Stimulated activated CD8-positive, alpha-beta memory T cell treated with anti-CD3 and anti-CD28 coated beads, Interleukin-7, amount 100 ng/mL, for 1 hour (primary cell): ENCODE measurements at places on chromosomes 1 and 21.

- no peak for DNase-seq
Measured at GRCh38 chr1:182656842-182657397, 27.5 kb downstream of the RGS8 start.

DNA sequence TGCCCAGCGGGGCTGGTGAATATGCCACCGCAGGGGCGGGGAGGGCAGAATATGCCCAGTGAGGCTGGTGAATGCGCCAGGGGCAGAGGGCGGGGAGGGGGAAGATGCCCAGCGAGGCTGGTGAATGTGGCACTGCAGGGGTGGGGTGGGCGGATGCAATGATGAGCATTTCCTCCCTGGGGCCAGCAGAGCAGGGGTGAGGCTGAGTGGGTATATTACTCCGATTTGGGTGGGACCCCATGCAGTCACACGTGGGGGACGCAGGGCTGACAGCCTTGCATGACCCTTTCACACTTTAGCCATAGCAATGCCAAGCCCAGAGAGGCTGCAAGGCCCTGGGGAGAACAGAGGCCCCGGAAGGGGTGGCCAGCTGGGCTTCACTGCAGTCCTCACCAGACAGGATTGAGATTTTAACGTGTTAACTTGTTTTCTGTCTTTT lies 9.3 kb upstream of the SLX9 start:
- DNase-seq, result no peak

GRCh38 chr1:222096883-222097282 lies 355.0 kb upstream of the DUSP10 start:
- no peak for DNase-seq

- DNase-seq, result no peak
Measured at GRCh38 chr1:48916130-48917069, 139.7 kb upstream of the BEND5 start.

- DNase-seq, result no peak
Measured at GRCh38 chr1:77940921-77941570, 37.8 kb downstream of the FUBP1 start.

- no peak for DNase-seq
Measured at GRCh38 chr1:76068953-76069561, 5.5 kb upstream of the ST6GALNAC3 start.

DNA sequence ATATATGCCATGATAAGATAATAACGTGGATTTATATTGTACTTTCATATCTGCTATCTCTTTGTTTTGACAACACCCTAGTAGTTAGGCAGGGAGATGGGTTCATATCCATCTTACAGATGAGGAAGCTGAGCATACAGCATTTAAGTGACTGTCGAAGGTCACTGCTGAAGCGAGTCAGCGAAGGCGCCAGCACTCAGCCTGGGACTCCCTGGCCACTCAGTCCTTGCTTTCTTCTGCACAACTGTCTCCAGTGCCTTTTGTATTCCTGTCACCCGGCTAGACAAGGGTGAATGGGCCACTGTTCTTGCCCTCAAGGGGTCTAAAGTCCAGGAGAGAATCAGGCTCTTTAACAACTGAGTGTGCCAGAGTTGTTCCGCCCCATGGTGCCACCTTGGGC lies 3.1 kb downstream of the ARHGEF10L start:
- DNase-seq, result no peak

GRCh38 chr1:81978945-81979344 lies 178.2 kb downstream of the ADGRL2 start:
- no peak for DNase-seq

DNA sequence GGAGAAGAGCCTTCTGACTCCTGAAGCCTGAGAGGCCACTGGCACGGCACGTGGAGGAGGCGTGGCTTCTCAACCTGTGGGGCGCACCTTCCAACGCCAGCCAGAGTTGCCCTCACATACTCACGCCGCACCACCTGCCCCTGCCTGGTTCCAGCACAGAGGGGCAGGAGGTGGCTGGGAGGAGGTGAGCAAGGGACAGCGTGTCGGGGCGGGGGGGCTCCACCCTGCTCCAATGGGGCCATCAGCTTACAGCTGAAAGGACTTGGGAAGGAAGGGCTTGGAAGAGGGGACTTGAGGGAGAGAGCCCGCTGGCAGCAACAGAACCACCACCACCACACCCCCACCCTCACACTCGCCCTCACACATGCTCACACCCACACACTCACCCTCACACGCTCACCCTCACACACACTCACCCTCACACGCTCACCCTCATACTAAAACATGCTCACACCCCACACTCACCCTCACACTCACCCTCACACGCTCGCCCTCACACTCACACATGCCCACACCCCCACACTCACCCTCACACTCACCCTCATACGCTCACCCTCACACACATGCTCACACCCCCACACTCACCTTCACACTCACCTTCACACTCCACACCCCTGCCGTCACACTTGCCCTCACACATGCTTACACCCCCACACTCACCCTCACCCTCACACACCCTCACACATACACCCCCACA lies 41.6 kb upstream of the EDN2 start:
- DNase-seq, result no peak

DNA sequence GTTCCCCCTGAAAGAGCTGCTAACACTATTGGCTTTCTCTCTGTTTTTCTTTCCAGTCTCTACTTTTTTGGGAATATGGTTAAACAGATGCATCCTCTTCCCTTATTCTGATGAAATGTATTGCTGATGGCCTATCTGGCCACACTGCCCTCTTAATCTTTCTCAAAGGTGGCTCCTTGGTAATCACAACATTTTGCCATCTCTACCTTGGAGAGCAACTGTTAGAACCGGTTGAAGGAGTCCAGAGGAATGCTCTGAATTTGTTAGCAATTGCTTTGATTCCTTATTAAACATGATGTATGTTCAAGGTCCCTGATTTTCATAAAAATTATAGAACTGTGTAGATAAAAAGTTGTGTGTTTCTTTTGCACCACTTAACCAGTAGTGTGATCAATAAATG lies 50.1 kb upstream of the ARID1A start:
- DNase-seq, result no peak

DNA sequence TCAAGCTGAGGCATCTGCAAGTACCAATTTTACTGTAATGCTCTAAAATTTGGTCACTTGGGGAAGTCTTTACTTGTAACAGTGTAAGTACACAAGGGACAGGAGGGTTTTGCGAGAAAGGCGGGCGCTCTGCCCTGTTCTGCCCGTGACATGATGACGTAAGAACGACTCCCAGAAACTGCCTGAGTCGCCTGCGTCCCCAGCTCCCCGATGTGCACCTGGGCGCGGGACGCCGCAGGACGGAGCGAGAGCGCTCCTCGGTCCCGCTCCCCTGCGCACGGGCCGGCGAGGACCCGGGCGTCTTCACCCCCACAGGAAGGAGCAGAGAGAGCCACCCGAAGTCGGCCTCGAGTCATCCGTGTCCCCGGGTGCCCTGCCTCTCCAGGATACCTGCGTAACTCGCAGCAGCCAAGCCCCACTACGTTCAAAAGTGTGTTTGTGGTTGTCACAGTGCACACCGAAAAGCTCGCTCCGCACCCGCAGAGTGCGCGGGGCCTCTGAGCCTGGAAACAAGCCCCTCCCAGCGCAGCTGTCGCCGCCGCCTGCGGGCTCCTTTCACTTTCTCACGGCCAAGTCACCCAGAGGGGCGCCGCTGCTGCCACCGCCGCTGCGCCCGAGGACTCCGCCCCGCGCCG lies 3.3 kb upstream of the ZBTB18 start:
- DNase-seq, result no peak

- DNase-seq, result no peak
Measured at GRCh38 chr1:29436181-29436785, 200.0 kb downstream of the PTPRU start.

- no peak for DNase-seq
Measured at GRCh38 chr1:157114183-157115121, 14.8 kb upstream of the ETV3L start.

DNA sequence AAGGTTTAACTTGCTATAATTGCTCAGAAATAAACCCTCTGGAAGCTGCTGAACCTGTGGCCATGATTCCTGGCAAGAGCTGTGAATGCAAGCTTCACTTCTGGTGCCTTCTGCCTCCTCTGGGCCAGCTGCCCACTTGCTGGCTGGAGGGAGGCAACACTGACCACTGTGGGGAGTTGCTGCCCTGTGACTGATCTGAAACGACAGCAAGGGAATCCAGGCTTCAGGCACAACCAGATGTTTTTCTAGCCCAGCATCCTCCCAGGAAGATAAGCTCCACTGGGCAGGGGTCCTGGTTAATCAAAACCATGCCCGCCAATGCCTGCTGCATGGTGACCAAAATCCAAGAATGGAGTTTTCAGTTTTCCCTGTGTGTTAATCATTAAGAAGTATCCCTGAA lies 180.0 kb upstream of the HMGB4 start:
- no peak for DNase-seq

GRCh38 chr1:101247404-101248287 lies 10.8 kb downstream of the S1PR1 start:
- no peak for DNase-seq

GRCh38 chr1:119285482-119285881 lies 83.1 kb upstream of the HAO2 start:
- no peak for DNase-seq

GRCh38 chr1:33151116-33151515 lies 30.7 kb downstream of the TRIM62 start:
- DNase-seq, result no peak

GRCh38 chr1:28236656-28237322 lies 865 bp downstream of the ATP5IF1 start:
- no peak for DNase-seq

GRCh38 chr1:17696417-17697301 lies 58.5 kb upstream of the ACTL8 start:
- no peak for DNase-seq

DNA sequence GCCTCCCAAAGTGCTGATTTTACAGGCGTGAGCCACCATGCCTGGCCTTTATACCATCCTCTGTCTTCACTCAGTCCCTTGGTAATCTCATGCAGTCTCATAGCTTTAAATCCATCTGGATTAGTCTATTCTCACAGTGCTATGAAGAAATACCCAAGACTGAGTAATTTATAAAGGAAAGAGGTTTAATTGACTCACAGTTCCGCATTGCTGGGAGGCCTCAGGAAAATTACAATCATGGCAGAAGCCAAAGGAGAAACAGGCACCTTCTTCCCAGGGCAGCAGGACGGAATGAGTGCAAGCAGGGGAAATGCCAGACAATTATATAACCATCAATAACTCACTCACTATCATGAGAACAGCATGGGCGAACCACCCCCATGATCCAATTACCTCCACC lies 49.1 kb upstream of the CPLANE2 start:
- no peak for DNase-seq

- DNase-seq, result no peak
Measured at GRCh38 chr1:44632598-44632997, 41.7 kb downstream of the TMEM53 start.

DNA sequence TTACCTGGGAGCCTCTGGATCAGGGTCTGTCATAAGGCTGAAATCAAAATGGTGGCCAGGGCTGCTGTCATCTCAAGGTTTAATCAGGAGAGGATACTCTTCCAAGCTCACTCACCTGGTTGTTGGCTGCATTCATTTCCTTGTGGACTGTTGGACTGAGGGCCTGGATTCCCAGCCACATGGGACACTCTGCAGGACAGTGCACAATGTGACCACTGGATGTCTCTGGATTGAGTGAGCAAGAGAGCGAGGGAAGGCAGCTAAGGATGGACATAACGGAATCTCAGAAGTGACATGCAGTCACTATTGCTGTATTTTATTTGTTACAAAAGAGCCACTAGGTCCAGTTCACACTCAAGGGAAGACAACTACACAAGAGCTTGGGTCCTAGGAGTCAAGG lies 229.1 kb downstream of the S1PR1 start:
- DNase-seq, result no peak

- no peak for DNase-seq
Measured at GRCh38 chr1:153922076-153922971, 448 bp downstream of the GATAD2B start.

DNA sequence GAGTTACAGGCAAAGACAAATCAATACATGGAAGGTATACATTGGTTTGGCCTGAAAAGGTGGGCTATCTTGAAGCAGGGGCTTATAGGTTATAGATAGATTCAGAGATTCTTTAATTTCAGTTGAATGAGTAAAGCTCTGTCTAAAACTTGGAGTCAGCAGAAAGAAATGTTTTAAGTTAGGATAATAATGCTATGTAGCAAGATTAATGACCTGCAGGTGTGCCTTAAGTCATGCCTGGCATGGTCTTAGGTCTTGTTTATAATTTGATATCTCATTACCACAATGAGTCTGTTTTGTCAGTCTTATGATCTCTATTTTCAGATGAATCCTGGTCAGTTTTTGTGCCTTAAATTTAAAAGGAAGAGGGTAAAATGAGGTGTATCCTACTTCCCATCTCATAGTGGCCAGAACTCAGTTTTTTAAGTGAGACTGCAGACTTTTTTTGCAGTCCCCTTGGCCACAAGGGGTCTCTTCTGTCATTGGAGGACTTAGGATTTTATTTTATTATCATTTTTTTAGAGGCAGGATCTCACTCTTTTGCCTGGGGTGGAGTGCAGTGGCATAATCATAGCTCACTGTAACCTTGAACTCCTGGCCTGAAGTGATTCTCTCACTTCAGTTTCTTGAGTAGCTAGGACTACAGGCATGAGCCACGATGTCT lies 21.3 kb upstream of the PGBD2 start:
- no peak for DNase-seq

- no peak for DNase-seq
Measured at GRCh38 chr1:42815941-42816584, 859 bp upstream of the ERMAP start.

GRCh38 chr1:214241060-214241459 lies 39.9 kb upstream of the SMYD2 start:
- no peak for DNase-seq

- no peak for DNase-seq
Measured at GRCh38 chr1:21705303-21705980, 36.3 kb upstream of the RAP1GAP start.

- no peak for DNase-seq
Measured at GRCh38 chr1:46152016-46152415, 19.6 kb upstream of the PIK3R3 start.

- DNase-seq, result no peak
Measured at GRCh38 chr1:245051349-245052221, 103.2 kb upstream of the KIF26B start.

DNA sequence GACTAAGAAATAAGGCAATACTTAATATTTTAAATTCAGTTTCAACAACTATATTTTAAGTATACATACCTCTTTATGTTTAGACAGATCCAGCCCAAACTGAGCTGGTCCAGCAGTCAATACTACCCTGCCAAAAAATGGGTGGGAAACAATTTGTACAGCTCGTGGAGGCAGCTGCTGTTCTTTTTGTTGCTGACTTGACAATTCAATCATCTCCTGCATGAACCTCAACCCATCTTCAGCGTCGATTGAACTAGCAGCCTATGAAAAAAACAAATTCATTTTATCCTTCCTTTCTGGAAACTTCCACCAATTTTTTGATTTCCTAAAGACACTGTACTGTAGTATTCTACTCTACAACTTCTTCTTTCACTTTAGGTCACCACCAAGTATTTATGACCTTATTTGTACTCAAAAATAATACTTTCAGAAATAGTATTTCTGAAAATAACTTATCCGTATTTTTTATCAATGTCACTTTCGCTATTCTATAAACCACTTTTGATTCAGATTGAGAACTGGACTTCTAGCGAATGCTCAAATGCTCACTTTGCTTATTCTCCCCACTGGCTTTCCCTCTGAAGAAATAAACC lies 46.5 kb downstream of the EDEM3 start:
- DNase-seq, result no peak

GRCh38 chr21:43333298-43334062 lies 93.5 kb downstream of the SIK1 start:
- no peak for DNase-seq
